ENCODE measurements at places on chromosomes 4 and X. TPM values are rescaled to one million over a fixed set of nuclear protein-coding genes. Genes with fewer than 3 reads are reported as not detected.

DNA sequence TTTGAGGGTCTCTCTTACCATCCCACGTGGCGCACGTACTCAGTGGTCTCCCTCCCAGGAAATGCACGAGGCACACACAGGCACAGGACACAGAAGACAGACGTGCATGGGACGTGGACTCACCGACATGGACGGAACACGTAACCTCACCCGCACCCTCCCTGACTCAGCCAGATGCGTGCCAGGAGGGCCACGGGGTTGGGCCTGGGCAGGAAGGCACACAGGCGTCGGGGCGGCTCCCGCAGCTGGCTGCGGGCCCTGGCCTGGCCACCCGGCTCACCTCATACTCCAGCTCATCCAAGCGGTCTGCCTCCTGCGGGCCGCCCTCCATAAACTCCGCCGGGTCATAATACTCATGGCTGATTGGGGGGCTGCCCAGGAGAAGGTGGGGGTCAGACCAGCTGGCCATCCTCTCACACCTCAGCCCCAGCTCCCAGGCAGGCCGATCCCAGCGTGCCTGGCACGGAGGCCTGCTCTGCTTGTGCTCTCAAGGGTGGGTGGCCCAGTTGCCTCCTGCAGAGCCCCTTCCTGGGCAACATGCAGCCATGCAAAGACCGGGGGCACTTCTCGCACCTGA, 12.6 kb downstream of the SSR4 start:
- DNase-seq: no peak

CFAP99 gene
- polyA plus RNA-seq: 0.05 TPM

DNA sequence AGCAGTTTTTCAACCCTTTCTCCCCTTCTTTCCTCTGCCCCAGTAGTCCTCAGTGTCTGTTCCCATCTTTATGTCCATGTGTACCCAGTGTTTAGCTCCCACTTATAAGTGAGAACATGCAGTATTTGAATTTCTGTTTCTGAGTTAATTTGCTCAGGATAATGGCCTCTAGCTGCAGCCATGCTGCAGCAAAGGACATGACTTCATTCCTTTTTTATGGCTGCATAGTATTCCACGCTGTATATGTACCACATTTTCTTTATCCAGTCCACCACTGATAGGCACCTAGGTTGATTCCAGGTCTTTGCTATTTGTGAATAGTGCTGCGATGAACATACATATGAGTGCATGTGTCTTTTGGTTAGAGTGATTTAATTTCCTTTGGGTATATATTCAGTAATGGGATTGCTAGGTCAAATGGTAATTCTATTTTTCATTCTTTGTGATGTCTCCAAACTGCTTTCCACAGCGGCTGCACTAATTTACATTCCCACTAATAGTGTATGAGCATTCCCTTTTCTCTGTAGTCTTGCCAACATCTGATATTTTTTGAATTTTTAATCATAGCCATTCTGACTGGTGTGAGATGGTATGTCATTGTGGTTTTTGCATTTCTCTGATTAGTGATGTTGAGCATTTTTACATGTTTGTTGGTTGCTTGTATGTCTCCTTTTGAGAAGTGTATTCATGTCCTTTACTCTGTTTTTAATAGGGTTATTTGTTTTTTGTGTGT, 54.6 kb upstream of the ANK2 start:
- DNase-seq: no peak

DNA sequence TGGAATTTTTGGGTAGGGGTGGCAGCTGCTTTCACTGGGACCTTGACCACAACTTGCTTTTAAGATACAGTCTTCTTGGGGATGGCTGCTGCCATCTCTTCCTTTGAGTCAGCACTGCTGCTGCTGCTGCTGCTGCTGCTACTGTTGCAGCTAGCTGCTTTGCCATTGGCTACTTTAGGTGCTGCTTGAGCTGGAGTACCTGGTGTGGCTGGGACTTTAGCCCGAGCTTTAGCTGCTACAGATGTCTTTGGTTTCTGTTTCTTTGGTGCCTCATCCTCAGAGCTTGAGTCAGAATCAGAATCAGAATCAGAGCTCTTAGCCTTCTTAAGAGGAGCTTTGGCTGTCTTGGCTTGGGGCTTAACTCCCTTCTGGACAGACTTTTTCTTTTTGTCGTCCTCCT, 52.2 kb downstream of the FAM9B start:
- DNase-seq: no peak

DNA sequence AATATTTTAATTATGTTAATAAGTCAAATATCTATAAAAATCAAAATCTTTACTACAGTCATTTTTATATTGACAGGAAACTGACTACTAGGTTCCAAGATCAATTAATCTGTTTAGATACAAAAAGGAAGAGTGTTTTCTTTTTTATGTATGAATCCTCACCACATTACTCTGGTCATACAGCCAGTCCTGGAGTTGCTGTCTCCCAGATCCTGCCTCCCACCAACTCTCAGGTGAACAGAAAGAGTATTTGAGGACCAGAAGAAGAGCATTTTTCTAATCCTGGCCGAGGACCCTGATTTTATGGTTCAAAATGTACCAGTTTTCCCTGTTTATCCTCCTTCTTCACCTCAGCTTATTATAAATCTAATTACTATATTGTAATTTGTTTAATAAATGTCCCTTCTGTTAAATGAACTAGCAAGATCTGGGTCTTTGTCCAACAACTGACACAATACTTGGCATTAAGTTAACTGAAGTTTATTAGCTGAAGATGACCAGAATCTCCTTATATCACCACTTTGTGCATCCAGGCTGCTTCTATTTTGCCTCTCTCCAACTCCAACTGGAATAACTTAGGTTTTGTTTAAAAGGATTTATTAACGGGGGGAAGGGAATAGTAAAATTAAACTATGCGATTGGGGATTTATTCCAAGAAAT, 224.4 kb upstream of the PCDH7 start:
- DNase-seq: no peak

GRCh38 chrX:21905313-21905712, 35.2 kb upstream of the SMS start:
- DNase-seq: no peak

SFRP2 gene
- not detected for polyA plus RNA-seq

- DNase-seq: no peak
These were observed 39.7 kb downstream of the CLDN2 start for GRCh38 chrX:106959901-106960300.

All from naive thymus-derived CD8-positive, alpha-beta T cell (primary cell).